Spleen (tissue), 13 donors: ENCODE measurements at places on chromosomes 4 and X. TPM values are rescaled to one million over a fixed set of nuclear protein-coding genes. Genes with fewer than 3 reads are reported as not detected.

XAGE2 gene
- not detected for total RNA-seq

ITM2A gene
- 35.7 TPM for total RNA-seq

RPGR gene
- total RNA-seq: 14.0 TPM

GABRG1 gene
- not detected for total RNA-seq

NUP54 gene
- 33.1 TPM for total RNA-seq

ARX gene
- total RNA-seq: 0.26 TPM

HPGD gene
- 36.5 TPM for total RNA-seq

KCND1 gene
- total RNA-seq: 1.5 TPM

UCP1 gene
- total RNA-seq: not detected

ARHGAP24 gene
- 141 TPM for total RNA-seq

CABS1 gene
- not detected for total RNA-seq

ZMAT1 gene
- total RNA-seq: 21.6 TPM

COL4A5 gene
- total RNA-seq: 6.2 TPM

PARM1 gene
- total RNA-seq: 34.7 TPM
